ENCODE measurements at places on chromosomes 2 and 18. TPM values are rescaled to one million over a fixed set of nuclear protein-coding genes. Genes with fewer than 3 reads are reported as not detected.

The MC4R gene
- total RNA-seq: not detected

- no peak for DNase-seq
These were observed 103.3 kb downstream of the ST6GAL2 start for GRCh38 chr2:106782681-106783080.

DNA sequence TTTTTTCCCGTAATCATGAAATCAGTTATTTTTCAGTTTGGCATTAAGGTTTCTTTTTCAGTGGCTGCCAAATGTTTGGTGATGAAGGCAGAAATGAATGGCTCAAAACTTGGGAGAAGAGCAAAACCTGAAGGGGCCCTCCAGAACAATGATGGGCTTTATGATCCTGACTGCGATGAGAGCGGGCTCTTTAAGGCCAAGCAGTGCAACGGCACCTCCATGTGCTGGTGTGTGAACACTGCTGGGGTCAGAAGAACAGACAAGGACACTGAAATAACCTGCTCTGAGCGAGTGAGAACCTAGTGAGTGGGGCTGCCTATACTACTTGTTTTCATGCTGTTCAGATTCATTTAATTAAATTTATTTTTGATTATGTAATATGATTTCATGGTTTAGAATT is 29.2 kb upstream of the MSH2 start:
- DNase-seq: no peak

- no peak for DNase-seq
These were observed 452.3 kb upstream of the ID2 start for GRCh38 chr2:8229546-8229986.

The TLX2 gene
- total RNA-seq: not detected

The PLEKHA3 gene
- total RNA-seq: 28.2 TPM

DNA sequence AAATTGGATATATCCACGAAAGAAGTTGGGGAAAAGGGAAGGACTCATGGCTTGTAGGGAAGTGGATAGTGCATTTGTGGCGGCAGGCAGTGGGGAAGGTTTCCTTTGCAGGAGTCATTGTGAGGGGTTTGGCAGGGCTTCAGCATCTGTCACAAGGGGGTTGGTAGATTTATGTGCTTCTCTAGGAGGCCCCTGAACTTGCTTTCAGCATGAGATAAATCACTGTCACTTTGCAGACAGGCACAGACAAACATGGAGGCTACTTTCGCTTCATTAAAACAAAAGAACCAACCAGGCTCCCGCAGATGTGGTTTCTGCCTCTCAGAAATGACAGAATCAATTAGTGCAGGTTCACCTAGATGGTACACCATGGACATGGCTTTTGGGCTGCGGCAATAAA is 340.7 kb downstream of the TGIF1 start:
- DNase-seq: no peak

The RHBDD1 gene
- 31.0 TPM for total RNA-seq
